Bone marrow (tissue), 2 donors: ENCODE measurements at places on chromosomes 4 and X.

DNA sequence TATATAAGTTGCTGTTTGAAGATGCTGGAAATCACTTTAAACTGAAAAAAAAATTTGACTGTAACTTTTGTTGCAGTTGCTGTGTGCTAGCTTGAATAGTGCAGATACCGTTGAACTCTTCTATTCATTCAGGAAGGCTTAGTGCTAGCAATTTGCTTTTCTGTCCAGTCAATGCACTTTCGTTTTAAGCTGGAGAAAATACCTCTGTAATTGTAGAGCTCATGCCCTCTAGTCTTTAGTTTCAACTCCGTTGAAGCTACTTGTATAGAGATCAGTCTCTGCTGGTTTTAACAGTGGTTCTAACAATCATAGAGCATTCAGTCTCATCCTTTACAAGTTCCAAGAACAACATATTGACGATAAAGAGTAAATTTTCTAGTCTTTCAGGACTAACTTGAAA is 49.0 kb upstream of the TRPC3 start:
- no peak for DNase-seq

DNA sequence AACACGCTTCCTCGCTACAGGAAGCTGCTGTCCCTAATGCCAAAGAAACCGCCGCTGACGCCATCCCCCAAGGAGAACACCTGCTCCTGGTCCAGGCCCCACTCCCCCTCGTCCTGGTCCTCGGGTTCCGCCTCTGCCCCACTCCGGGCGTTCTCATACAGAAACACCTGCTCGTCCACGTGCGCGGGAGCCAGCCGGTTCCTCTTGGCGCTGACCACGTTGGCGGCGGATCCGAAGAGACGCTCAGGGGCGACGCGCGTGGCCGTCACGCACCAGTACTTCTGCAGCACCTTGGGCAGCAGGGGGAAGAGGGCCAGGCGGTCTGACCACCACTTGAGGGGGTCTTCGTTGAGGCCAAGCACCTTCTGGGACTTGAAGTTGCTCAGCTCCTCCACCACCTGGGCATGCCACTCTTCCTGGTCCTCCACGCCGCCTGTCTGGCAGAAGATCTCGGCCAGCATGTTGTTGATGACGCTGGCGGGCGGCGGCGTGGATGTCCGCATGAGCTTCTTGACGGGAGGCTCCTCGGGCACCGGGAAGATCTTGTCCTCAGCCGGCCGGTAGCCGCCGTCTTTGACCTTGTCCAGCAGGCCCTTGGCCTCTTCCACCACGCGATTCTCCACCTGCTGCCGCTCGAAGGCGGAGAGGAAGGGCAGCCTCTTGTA is 12.0 kb downstream of the DHRSX start:
- DNase-seq = no peak

GRCh38 chrX:41025926-41026701 is 59.1 kb upstream of the USP9X start:
- no peak for DNase-seq

- DNase-seq = no peak
Observed at GRCh38 chrX:47158131-47158530, 13.1 kb downstream of the RBM10 start.

- DNase-seq = no peak
Observed at GRCh38 chr4:81377191-81377590, 94.5 kb downstream of the RASGEF1B start.

- no peak for DNase-seq
Observed at GRCh38 chr4:81876106-81876505, 404.4 kb upstream of the RASGEF1B start.
